Jurkat, Clone E6-1 (cell line): ENCODE measurements at places on chromosomes 1 and 21.

DNA sequence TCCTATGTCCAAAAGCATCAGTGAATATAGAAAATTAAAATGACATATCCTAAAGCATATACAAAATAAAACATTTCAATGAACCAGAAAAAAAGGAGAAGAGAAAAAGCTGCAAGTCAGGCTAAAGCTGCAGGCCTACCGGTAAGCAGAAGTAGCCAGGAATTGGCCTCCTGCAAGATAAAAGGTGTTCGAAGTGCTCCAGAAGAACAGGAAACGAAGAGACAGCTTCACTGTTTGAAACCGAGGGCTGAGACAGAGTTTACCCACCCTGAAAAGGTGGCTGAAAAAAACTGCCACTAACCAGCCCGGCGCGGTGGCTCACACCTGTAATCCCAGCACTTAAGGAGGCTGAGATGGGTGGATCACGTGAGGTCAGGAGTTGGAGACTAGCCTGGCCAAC, 37.4 kb downstream of the NSL1 start:
- DNase-seq = peak; percentile 76

GRCh38 chr1:96340686-96341085, 380.9 kb upstream of the PTBP2 start:
- DNase-seq = no peak

DNA sequence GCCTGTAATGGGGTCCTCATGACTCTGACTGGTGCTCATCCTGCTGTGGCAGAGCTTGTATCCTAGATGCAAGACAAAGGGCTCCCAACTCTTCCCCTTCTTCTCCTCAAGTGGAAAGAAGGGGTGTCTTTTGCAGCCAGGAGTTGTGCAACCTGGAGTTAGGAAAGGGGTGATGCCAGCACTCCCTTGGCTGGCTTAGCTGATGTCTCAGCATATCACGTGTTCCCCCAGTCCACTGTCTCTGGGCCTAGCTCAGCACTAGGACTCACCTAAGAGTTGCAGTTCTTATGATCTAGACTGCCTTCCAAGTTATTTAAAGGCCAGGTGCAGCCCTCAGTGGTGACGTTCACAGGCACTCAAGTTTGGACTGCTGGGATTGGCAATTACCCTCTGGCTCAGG, 146.2 kb upstream of the GORAB start:
- DNase-seq = no peak

DNA sequence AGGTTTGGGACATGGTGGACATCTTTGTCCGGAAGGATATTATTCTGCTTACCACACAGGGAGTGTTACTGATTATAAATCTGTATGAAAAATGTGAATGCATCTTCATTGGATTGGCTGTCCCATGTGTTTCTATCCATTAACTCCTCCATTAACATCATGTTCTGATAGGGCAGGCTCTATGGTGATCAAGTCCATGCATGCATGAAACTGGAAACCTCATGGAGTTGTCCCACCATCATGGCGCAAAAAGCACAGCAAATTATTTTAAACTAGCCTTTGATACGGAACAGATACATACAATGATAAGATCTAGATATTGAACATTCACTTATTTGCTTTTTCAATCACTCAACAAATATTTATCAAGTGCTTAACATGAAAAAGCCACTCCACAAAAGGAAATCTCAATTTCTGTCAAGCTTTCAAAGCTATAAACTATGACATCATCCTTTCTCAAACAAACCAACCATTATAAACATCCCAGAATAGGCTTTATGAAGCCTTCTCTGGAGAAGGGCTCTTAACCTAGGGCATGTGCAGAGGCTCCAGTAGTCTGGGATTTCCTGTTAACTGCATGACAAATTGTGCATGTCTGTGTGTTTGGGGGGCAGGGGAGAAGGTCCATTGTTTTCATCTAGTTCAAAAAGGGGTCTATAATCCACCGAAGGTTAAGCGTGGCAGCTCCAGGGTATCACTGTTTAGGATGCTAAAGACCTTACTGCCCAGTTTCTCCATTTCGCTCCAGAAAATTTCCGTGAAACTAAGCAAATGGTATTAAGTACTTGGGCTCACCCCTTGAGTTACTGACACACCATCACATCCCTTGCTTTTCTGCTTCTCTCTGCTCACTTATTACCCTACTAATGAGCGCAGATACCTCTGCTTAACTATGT, 46.1 kb downstream of the ADAMTS1 start:
- no peak for DNase-seq

DNA sequence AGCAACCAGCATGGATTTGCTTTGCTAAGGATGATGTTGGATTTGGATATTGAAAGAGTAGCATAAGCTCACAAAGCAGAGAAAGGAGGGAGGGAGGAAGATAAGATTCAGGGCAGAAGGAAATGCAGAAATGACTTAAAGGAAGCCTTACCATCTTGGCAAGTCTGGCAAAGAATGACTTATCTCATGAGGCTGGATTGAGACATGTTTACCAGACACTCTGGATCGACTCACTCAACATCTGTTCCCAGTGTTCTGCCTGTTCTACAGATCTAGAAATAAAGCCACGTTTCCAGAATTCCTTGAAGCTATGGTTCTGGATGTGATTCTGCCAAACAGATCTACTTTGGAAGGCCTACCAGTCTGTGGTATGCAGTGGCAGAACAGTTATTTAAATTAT, 38.8 kb upstream of the CTBS start:
- no peak for DNase-seq

DNA sequence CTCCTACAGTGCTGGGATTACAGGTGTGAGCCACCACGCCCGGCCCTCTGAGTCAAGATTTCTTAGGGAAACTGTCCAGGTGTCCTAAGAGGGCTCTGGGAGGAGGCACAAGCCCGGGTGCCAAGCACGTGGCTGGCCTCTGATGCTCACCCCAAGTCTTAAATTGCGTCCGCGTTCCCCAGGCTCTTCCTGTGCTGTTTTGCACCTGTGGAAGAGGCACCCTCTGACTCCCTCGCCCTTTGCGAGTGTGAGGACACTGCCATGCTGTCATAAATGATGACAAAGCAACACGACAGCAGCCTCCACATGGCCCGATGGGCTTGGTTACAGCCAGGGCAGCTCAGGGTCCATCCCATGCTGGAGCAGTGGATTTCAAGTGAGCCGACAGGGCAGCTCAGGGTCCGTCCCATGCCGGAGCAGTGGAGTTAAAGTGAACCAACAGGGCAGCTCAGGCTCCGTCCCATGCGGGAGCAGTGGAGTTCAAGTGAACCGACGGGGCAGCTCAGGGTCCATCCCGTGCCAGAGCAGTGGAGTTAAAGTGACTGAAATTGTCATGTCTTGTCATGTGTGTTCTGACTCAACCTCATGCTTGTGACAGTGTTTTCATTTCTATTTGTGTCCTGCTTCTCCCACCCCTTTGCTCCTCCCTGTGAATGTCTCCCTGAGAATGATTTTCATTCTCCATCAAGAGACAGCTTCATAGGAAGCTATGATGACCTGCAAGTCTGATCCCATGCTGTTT, 33.9 kb downstream of the PCNT start:
- no peak for DNase-seq

GRCh38 chr1:92747735-92748134, 37.2 kb downstream of the EVI5 start:
- no peak for DNase-seq

DNA sequence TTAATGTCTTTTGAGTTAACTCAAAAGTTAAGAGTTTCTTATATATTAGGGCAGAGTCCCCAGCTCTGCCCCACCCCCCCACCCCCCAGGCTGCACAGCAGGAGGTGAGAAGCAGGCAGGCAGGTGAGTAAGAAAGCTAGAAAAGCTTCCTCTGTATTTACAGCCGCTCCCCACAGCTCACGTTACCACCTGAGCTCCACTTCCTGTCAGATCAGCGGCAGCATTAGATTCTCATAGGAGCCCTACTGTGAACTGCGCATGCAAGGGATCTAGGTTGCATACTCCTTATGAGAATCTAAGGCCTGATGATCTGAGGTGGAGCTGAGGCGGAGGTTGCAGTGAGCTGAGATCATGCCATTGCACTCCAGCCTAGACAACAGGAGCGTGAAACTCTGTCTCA, 81.9 kb downstream of the SIM2 start:
- DNase-seq = peak; percentile 21

GRCh38 chr1:35188578-35189392, 4.2 kb downstream of the SFPQ start:
- no peak for DNase-seq

- DNase-seq = no peak
Measured at GRCh38 chr1:194333240-194333639, 1146.8 kb upstream of the B3GALT2 start.
